Gastrocnemius medialis (tissue), 4 donors: ENCODE measurements at places on chromosomes 5 and 9. TPM values are rescaled to one million over a fixed set of nuclear protein-coding genes. Genes with fewer than 3 reads are reported as not detected.
A peak's percentile ranks its signal among the peaks of the same experiment; 100 is the strongest.

PDLIM4 gene
- 8.0 TPM for total RNA-seq

WDR38 gene
- not detected for total RNA-seq

MAP3K1 gene
- total RNA-seq = 5.0 TPM

TMC1 gene
- total RNA-seq = not detected

HSPA9 gene
- 449 TPM for total RNA-seq

IZUMO3 gene
- total RNA-seq = not detected

CBY3 gene
- total RNA-seq = not detected

DNA sequence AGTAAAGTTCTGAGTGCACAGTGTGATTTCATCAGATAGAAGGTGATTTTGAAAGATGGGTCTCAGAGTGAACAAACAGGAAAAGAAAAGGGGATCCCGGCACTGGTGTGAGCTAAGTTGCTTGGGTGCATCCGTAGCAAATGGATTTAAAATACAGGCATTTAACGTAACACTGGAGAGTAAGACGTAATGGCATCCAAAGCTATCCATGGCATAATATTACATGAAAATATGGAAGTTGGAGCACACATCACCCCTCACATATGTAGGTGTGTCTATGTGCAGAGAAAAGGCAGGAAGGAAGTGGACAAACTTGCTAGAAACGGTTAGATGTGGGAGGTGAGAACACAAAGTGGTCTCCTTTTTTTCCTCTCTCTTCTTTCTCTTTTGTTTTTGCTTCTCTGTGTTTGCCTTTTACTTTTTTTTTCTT is 38.2 kb upstream of the SEMA4D start:
- no peak for DNase-seq

DNA sequence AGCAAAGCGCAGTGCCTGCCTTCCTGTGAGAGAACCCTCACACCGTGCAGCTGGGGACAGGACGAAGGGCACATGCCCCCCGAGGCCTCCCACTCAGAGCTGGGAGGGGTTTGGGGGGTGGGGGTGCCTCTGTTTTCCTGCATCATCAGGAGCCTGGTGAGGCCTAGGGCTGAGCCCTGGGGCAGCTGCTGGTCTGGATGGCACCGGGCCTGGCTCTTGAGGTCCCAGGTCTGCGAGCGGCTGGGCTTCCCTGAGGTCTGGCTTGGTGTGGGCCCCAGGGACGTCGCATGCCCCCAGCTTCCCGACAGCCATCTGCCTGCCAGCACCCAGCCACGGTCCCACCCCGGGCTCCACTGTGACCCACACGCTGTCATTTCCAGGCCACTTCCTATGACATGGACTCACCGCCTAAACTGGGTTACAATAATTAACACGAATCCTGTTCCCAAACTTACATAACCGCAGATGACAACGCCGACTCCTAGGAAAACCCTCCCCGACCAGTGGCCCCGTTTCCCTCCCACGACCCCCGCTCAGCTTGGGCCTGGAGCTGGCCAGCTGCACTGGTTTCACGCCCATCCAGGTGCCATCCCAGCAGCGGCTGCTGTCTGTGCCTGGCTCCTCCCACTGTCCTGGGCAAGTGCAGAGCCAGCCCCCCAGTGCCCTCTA is 8.7 kb downstream of the NACC2 start:
- DNase-seq = peak; percentile 52

DNA sequence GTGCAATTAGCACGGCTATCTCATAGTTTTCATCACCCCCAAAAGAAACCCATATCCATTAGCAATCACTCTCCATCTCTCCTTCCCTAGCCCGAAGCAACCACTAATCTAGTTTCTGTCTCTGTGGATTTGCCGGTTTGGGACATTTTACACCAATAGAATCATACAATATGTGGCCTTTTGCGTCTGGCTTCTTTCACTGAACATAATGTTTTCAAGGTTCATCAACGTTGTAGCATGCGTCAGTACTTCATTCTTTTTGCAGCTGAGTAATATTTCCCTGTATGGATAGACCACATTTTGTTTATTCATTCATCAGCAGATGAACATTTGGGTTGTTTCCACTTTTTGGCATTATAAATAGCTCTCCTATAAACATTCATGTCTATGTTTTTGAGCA is 75.4 kb upstream of the TBC1D2 start:
- no peak for DNase-seq

- no peak for DNase-seq
Observed at GRCh38 chr5:176941951-176942350, 42.8 kb upstream of the HK3 start.
